ENCODE measurements at places on chromosomes 16 and 17. TPM values are rescaled to one million over a fixed set of nuclear protein-coding genes. Genes with fewer than 3 reads are reported as not detected.

KRT38 gene
- total RNA-seq: not detected

GRCh38 chr17:82077617-82078358 lies 12.2 kb upstream of the DUS1L start:
- H3K36me3 ChIP-seq: peaks cover 15% of the 10 kb centered on the region
- DNase-seq: no peak
- no peak overlapping the region for H3K4me3 ChIP-seq
- H3K4me1 ChIP-seq: no peaks in the 10 kb centered on the region

DNA sequence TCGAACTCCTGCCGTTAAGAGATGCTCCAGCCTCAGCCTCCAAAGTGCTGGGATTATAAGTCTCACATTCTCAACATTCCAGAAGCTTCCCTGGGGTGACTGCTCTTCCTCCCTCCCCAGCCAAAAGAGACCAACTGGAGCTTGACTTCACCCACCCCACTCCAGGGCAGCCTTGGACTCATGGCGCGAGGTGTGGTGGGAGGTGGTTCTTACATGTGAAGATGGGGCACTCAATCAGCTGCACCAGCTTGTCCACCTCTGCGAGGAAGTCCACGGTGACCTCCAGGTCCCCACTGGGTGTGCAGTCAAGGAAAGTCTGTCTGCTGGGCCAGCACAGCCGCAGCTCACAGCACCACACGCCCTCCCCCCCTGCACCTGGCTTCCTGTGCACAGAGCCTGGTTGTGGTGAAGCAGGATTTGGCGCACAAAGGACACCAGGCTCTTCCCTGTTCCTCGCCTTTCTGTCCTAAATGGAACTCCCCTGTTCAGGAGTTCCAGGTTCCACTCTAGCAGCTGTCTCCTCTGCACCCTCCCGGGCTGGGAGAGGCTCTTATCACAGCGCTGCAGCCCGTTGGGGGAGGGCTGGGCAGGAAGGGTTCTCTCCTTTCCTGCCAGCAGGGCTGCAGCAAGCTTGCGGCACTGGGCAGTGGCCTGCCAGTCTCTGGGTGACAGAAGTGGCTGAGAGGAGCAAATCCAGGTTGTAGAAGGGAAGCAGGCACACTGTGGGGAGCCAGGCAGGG lies 9.6 kb upstream of the MTSS2 start:
- no peaks in the 10 kb centered on the region for H3K27me3 ChIP-seq
- peaks cover 13% of the 10 kb centered on the region for H3K36me3 ChIP-seq
- peak; percentile 10 for DNase-seq
- H3K4me1 ChIP-seq: peaks cover 16% of the 10 kb centered on the region
- H3K4me3 ChIP-seq: peak overlapping the region; percentile 25

GRCh38 chr17:79907850-79908249 lies 68.6 kb upstream of the CBX4 start:
- no peak overlapping the region for H3K27ac ChIP-seq
- no peaks in the 10 kb centered on the region for H3K4me1 ChIP-seq
- DNase-seq: no peak
- H3K27me3 ChIP-seq: peaks cover 53% of the 10 kb centered on the region

CHD9NB gene
- not detected for total RNA-seq

DNA sequence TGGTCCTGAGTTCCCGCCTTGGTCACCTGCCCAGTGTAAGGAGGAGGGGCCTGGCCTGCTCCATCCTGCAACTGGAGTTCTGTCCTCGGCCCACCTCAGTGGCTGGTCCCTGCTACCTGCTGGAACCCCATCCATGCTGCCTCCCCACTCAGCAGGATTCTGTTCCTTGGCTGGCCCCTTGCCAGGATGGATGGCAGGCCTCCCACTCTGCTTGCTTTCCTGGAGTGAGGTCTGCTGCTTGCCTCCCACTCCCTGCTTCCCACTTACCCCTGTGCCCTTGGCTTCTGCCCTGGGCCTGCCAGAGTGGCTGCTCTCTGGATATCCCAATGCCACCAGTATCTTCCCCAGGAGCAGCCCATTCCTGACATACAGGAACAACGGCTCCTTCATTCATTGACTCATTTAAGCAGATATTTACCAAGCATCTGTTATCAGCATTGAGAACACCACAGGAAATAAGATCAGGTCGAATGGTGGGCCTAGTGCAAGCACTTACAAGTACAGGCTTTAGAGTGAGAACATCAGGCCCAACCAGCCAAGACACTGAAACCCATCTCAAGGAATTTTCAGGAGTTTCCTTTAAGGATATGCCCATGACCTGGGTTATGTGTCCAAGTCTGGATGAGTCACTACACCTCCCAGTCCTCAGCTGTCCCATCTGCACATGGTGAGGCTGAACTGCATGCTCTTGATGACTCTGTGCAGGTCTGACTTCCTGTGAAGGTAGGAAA lies 17.0 kb upstream of the RPRML start:
- H3K27ac ChIP-seq: no peak overlapping the region
- H3K4me1 ChIP-seq: no peaks in the 10 kb centered on the region
- no peak for DNase-seq

GRCh38 chr17:42562388-42563142 lies 617 bp downstream of the COASY start:
- peak overlapping the region; percentile 82 for H3K4me3 ChIP-seq
- H3K27me3 ChIP-seq: no peaks in the 10 kb centered on the region
- H3K27ac ChIP-seq: peak overlapping the region; percentile 69

DRC7 gene
- not detected for total RNA-seq

GRCh38 chr16:11104168-11105037 lies 151.6 kb downstream of the SOCS1 start:
- no peak overlapping the region for H3K27ac ChIP-seq
- no peak for DNase-seq

DNA sequence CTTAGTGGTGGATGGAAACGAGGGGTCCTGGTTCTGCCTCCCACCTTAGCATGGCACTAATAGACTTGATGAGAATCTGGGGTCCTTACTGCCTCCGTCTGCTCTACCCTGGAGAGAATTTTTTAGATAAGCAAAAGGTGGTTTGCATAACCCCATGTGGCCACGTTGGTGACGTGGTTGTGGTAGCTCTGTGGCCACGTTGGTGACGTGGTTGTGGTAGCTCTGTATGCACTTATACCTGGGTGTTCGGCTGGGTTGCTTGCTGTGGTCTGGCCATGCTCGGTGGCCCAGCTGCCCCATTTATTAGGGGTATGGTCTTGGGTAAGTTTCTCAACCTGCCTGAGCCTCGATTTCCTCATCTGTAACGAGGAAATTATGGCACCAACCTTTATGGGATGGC lies 13.0 kb downstream of the SPIRE2 start:
- peaks cover 53% of the 10 kb centered on the region for H3K4me1 ChIP-seq
- H3K36me3 ChIP-seq: no peaks in the 10 kb centered on the region
- no peak overlapping the region for H3K4me3 ChIP-seq
- no peak overlapping the region for H3K27ac ChIP-seq
- peaks cover 14% of the 10 kb centered on the region for H3K27me3 ChIP-seq

Data from T-cell (primary cell).